ENCODE measurements at places on chromosomes 5 and 9.

GRCh38 chr9:117153021-117153420, 261.8 kb downstream of the ASTN2 start:
- no peak for DNase-seq

DNA sequence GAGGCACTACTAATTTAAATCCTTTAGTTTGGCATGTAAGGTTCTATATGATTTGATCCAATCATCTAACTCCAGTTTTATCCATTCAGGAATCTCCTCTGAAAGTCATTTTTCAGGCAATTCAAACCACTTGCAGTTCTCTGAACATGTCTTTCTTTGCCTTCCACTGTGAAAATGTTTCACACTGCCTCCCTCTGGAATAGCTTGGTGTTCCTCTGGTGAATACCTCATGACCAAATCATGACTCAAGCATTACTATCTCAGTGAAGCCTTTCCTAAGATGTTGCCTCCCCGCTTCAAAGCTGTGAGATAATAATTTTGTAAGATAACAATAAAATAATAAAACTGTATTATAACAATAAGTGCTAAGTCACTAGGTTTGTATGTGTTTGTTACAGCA, 981.1 kb downstream of the DTWD2 start:
- DNase-seq, result no peak

DNA sequence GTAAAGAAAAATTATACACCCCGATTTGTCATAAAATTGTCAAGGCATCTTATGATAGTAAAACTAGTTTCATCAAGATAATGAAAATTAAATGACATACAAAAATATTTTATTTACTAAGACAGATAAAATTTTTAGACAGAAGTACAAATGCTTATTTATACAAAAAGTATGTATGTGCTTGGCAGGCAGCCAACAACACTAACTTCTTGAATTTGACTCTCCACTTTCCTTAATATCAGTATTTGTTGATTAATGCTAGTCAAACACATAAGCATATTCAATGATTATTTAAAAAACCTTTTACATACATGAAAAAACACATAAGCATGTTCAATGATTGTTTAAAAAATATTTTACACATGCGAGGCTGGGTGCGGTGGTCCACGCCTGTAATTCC, 1079.9 kb upstream of the CDH6 start:
- DNase-seq, result no peak

- DNase-seq, result no peak
Measured at GRCh38 chr9:546235-546634, 295.3 kb upstream of the DMRT1 start.

GRCh38 chr9:73577848-73578247, 426.2 kb downstream of the ANXA1 start:
- no peak for DNase-seq

GRCh38 chr9:127874301-127875221, 2.9 kb downstream of the AK1 start:
- no peak for DNase-seq

DNA sequence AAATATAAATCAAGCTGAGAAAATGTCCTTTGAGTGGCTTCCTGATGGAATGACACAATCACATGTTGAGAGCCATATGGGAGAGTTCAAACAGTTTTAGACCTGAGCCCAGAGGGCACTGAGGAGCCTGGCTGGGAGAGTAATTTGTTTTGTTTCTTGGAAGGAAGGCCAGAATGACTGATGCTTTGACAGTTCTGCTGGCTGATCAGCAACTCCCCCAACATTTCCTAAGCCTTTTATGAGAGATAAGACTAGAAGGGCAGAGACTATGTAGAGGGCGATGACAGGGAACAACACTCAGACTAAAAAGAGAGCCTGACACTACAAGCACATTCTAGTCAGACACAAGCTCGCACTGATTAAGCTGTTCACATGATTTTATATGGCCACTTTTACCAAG, 169.2 kb downstream of the COX7C start:
- DNase-seq, result no peak

- DNase-seq, result no peak
Measured at GRCh38 chr5:109063223-109063622, 315.5 kb downstream of the FER start.

DNA sequence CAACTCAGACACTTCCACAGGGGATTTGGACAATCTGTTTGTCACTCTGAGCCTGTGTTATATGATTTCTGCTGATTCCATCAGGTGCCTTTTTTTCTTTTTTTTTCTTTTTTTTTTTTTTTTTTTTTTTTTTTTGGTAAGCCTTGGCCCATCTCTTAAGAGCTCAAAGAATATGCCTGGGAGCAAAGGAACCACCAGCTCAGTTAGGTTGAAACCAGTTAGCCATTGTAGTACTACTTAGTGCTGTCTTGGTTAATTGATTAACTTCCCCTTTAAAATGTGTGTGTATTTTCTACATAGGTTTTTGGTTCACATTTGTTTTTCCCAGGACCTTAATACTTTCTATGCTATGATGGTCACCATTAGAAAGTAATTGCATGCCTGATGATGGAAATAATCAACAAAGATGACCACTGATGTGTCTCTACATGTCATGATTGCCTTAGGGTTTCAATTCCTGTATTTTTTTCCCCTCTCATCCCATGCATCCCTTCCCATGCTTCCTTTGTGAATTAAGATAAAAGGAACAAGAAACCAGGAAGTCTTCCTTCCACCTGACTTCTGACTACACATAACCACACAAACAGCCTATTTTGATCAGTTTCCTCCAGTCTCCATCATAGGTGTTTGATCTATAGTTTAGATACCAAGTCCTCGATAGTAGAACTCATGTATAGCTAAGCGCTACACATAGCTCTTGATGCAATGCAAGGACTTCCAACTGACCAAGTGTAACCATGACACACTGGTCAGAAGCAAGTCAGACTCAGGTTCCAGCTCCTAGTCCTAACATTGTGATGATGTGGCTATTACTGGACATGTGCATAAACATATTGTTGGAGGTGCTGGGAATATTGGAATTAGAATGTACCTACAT, 306.1 kb downstream of the EFNA5 start:
- no peak for DNase-seq

GRCh38 chr5:6056280-6056679, 322.1 kb downstream of the MED10 start:
- no peak for DNase-seq

DNA sequence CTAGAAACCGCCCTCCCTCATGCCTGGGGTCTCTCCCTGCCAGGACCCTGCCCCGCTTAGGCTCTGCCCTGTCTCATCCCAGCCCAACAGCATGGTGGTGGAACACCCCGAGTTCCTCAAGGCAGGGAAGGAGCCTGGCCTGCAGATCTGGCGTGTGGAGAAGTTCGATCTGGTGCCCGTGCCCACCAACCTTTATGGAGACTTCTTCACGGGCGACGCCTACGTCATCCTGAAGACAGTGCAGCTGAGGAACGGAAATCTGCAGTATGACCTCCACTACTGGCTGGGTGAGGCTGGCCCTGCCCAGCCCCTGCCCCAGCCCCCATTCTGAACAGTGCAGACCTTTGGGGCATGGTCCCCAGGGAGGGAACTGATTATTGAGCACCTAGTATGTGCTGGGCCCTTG, 33.9 kb downstream of the GSN start:
- DNase-seq, result no peak

DNA sequence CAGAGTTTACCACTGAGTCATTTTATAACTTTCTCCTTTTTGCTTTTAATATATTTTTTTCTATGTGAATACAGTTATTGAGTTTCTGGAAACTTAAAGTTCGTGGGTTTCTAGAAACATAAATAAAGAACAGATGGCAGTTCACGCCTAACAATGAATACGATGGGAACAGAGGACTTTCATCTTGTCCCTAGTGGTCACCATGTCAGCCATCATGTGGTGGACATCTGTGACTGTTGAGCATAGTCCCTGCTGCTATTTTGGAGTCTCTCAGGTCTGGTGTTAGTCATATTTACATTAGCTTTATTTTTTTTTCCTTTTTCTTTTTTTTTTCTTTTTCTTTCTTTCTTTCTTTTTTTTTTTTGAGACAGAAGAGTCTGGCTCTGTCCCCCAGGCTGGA, 85.3 kb downstream of the XRCC4 start:
- no peak for DNase-seq

GRCh38 chr5:124056326-124056990, 544.5 kb downstream of the CSNK1G3 start:
- DNase-seq, result no peak

DNA sequence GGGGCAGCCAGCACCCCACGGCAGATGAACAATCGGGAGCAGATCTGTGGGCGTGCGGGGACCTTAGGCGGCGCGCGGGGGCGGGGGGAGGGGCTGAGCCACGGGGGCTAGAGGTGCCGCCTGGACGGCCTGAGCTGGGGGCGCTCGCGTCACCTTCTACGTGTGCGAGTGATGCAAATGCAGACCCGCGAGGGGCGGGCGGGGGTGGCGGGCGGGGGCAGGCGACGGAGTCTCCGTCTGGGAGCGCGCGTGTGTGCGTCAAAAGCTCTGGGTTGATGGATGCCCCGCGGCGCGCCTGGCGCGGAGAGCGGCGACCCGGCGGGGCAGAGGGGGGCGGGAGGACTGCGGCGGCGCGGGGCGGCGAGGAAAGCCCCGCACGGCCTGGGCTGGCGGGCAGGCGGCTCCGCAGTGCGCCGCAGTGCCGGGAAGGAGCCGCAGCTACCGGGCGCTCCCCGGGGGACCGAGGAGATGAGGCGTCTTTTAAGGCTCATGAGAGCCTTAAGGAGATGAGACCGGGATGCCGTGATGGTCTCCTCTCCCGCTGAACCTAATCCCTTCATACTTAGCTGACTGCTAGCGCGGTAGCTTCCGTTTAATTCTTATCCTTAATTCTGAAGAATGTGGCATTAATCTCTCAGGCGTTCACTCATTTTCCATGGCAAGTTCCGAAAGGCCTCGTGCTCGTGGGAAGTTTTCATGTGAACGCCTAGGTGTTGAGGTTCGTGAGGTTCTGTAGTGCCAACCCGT, 1.5 kb downstream of the SV2C start:
- no peak for DNase-seq

GRCh38 chr5:90902651-90903386, 344.2 kb downstream of the ADGRV1 start:
- DNase-seq, result no peak

- DNase-seq, result no peak
Measured at GRCh38 chr9:136157477-136158265, 39.0 kb upstream of the TMEM250 start.

- DNase-seq, result no peak
Measured at GRCh38 chr5:107389130-107389774, 281.5 kb downstream of the EFNA5 start.

DNA sequence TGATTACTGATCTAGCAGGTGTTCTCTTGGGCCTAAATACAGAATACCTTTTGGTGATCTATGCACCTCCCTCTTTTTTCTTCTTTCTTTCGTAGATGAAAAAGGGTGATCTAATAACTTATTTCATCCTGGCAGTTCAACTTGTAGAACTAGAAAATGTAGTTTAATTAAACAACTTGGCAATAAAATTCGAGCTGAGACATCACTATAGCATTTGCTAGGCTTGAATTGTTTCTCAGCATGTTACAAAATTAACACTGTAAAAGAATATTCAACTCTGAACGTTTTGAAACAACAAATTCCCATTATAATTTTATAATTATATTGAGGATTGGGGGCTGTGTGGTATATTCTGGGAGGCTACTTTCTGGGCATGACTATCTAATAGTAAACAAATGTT, 19.5 kb downstream of the SMIM15 start:
- DNase-seq, result no peak

- DNase-seq, result no peak
Measured at GRCh38 chr5:14004598-14005394, 60.3 kb upstream of the DNAH5 start.

- no peak for DNase-seq
Measured at GRCh38 chr5:157913575-157913974, 54.6 kb upstream of the CLINT1 start.

GRCh38 chr5:5291357-5291756, 131.1 kb upstream of the ICE1 start:
- no peak for DNase-seq

- no peak for DNase-seq
Measured at GRCh38 chr5:124887223-124887622, 140.8 kb upstream of the ZNF608 start.

GRCh38 chr9:118473521-118473920, 769.3 kb downstream of the TLR4 start:
- DNase-seq, result no peak

DNA sequence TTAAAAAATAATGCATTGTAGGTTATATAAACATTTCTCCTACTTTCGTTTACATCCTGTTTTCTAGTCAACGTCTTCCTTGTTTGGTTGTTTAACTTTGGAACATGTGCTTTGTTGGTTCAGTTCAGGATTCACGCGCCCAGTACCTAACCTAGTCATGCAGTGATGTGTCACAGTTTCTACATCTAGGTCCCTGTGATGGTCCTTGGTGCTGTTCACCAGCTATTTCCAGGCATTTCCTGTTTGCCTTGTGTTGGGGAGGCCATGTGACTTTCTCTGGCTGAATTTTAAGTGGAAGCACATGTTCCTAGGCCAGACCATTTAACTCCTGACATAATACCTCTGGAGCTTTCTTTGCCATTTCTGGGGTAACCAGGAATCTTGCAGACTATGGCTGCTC, 292.3 kb downstream of the SMARCA2 start:
- no peak for DNase-seq

DNA sequence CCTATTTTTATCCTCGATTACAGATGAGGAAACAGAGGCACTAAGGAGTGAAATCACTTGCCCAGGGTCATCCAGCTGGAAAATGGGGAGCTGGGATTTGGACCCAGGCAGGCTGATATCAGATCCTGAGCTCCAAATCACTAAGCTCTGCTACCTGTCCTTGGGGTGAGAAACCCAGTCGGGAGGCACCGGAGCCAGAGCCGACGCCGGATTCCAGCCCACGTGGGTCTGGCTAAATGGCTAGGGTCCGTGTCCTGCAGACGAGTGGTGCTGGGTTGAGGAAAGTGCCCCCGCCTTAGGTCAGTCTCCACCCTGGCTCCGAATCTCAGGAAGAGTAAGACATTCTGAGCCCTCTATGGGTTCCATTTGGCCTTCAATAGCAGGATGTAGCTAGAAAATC, 61.3 kb upstream of the GGTA1 start:
- no peak for DNase-seq

- DNase-seq, result no peak
Measured at GRCh38 chr9:128271512-128271911, 4.3 kb downstream of the GOLGA2 start.

- no peak for DNase-seq
Measured at GRCh38 chr5:149854866-149855265, 89.7 kb downstream of the PDE6A start.

DNA sequence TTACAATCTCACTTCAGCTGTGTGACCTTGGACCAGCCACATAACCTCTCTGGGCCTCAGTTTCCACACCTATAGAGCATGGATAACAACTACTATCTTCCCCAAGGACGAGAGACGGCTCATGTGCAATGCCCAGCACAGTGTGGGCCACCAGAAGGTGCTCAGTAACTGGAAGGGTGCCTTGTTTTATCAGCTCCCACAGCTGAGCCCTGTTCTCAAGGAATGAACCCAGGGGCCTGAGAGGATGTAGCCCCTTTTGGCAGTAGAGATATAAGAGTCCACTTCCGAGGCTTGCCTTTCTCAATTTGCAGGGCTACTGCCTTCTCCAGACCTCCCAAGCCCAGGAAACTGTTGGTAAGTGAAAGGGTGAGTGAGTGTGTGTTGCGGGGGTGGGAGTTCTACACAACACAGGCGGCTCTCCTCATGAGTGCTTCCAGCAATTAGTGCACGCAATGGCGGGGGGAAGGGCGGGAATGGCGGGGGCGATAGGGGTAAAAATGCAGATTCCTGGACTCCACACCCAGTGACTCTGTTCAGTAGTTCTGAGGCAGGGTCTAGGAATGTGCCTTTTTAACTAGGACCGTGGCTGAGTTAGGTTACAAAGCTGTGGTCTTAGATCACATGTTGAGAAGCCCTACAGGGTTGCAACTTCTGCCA, 185.1 kb downstream of the FSTL4 start:
- no peak for DNase-seq

GRCh38 chr9:75889977-75890471, 449 bp upstream of the PCSK5 start:
- DNase-seq, result no peak

Measured in stimulated activated CD4-positive, alpha-beta T cell treated with anti-CD3 and anti-CD28 coated beads, Interleukin-1b, Interleukin-23, amount 100 ng/mL, for 1 hour (primary cell).